ENCODE measurements at places on chromosomes 2 and 18.

GRCh38 chr2:134668821-134669220, 50.0 kb downstream of the TMEM163 start:
- DNase-seq = no peak

GRCh38 chr2:33134086-33134771, 187.5 kb downstream of the LTBP1 start:
- no peak for DNase-seq

GRCh38 chr2:191638079-191638801, 39.7 kb upstream of the NABP1 start:
- no peak for DNase-seq

DNA sequence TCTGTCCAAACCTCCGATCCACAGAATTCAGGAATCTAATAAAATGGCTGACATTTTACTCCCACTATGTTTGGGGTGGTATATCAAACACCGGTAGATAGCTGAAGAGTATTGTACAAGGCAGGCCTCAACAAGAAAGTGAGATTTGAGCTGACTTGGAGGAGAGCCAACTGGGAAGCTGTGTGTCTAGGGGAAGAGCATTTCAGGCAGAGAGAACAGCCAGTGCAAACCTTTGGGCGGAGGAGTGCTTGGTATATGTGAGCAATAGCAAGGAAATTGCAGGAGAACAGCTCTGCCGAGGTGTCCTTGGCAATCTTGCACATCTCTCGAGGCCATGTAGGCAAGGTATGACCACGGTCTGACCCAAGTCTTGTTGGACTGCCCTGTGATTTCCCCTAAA, 1.8 kb upstream of the MERTK start:
- DNase-seq = no peak

DNA sequence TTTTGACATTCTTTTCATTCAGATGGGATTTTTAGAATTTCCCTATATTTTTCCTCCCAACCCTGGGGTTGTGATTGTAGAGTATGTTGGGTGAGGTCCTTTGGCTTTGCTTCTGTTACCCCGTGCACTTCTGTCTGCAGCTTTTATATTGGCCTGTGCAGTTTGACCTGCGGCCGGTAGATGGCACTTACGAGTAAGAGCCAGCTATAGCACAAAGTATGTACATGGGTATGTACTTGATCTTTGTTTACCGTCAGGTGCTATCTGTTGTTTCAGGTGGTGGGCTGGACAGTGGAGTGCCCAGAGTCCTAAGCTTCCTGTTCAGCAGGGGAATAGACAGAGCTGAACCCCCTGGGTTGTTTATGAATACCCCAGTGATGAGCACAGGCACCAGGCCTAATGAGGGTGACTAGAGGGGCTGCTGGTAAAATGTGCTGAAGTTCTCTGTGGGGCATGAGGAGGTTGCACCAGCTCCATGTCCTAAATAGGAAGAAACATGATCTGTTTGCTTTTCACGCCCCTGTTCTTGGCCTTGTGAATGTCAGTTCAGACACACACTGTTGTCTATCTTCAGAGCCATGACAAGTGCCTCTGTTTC, 58.9 kb upstream of the THUMPD2 start:
- DNase-seq = peak; percentile 42

- no peak for DNase-seq
These were observed 68.2 kb downstream of the TPGS2 start for GRCh38 chr18:36760598-36760997.

DNA sequence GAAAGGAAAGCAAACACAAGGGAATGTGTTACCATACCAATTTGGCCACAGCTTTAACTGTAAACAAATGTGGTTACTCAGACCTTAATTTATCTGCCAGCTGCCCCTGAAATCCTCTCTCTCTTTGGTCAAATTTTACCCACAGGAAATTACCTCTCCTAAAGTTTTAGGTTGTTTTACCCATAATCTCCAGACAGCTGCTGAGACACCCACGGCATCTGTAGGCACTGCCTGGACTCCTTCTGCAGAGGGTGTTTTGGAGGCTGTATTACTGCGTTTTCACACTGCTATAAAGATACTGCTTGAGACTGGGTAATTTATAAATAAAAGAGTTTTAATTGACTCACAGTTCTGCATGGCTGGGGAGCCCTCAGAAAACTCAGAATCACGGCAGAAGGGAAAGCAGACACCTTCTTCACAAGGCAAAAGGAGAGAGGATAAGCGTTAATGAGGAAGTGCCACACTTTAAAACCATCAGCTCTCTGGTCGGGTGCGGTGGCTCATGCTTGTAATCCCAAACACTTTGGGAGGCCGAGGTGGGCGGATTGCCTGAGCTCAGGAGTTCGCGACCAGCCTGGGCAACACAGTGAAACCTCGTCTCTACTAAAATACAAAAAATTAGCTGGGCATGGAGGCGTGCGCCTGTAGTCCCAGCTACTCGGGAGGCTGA, 677.5 kb upstream of the FSHR start:
- no peak for DNase-seq

DNA sequence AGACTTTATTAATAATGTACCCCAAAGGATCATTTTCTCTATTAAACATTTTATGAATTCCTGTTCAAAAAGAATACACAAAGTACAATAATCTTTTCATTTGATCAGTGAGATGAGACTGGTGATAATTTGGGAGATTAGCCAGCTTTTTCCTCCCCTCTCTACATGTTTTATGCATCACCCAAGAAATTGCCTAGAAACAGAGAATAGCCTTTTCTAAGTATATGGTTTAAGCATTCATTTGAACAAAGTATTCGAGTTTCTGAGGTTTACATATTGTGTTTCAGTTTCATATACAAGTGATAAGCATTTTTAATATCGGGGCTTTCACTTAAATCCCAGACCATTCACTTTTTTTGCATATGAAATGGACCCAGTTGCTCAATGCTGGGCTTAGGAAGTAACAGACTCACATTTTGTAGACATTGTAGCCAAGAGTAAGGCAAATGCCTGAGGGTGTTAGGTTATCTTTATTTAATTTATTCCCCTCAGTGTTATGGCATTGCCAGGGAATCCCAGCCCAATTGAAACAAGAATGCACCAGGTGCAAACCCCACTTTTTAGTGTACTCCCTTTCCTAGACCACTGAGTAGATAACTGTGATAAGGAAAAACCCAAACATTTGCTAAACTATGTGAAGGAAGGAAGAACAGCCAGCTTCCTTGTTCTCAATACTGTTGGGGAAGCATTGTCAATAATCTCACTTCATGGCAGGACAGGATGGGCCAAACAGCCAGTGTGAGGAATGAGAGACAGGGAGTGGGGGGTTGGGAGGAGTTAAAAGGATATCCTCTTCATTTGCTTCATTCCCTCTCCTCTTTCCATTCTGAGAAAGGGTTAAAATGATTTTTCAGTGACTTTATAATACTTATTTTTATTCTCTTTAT, 3.5 kb downstream of the CPO start:
- no peak for DNase-seq

DNA sequence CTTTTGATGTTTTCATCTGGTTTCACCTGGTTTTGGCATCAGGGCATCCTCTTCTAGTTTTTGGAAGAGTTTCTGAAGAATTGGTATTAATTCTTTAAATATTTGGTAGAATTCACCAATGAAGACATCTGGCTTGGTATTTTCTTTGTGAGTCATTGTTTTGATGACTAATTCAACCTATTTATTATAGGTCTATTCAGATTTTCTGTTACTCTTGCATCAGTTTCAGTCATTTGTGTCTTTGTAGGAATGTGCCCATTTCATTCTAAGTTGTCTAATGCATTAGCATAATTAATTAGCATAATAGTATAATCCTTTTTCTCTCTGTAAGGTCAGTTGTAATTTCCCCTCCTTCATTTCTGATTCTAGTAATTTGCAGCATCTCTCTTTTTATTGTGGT, 8.0 kb downstream of the GNLY start:
- no peak for DNase-seq

Data from WERI-Rb-1 (cell line).